DMS53 (cell line): ENCODE measurements at places on chromosomes 3 and 15.

- no peak for DNase-seq
Observed at GRCh38 chr3:192655040-192655439, 72.3 kb downstream of the FGF12 start.

DNA sequence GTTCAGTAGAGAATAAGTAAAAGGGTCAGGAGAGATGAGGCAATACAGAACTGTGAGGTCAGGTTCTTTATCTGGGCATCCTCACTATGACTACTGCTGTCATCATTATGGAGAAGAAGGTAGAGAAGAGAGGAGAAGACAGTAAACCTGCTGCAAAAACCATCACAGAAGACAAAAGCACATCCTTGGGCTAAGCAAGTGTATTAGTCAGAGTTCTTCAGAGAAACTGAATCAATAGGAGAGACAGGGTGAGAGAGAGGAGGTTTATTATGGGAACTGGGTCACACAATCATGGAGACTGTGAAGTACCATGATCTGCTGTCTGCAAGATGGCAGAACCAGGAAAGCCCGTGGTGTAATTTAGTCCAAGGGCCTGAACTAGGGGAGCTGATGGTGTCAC lies 9.5 kb upstream of the ABHD17C start:
- DNase-seq: no peak

DNA sequence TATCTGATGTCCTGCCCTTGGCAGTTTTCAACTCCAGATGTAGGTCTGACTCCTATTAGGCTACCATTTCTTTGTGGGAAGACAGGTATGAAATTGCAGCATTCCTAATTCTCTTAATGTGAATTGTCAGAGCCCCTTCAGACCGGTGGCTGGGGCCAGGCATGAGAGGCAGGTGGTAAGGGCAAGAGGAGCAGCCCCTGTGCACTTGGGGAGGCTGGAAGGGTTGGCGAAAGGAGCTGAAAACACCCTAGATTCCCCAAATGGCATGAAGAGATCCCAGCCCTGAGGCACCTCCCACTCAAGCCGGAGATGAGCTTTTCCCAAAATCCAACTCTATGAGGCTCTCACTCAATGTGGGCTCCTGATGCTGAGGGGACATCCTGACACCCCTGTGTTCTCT lies 453.2 kb downstream of the NR2F2 start:
- DNase-seq: no peak

DNA sequence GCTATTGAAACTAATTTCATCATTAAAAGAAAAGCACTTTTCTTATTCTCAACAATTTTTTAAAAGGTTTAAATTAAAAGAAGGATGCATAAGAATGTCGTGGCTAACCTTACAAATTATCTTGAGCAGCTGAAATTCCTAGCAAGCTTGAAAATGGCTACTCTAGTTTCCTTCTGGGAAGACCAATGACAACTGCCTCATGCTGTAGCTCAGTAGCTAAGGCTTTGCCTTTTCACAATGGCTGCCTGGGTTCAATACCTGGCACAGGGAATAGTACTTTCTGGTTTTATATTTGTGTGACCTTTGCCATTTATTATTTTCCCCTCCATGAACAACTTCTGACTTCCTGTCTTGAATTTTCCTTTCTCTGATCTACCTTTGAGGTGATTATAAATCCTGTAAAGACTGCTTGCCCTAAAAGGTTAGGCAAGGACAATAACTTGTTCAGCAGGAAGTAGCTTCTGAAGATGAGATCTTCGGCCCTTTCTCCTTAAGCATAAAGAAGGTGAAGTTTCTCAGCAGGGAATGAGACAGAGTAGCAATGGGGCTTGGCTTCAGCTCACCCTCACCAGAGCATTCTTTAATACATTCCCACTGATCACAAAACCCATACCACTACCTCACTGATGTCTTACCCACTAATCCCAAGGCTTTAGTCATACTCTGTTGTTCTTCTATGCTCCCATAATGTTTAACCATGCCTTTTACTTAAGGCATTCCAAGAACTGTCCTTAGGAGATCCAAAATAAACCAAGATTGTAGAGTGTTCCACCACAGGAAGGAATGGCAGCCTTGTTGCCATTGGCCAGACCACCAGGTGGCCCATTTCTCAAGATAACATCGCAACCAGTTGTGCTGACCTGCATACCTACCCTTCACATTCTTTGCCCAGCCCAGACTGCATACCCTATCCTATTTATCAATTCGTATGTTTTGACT lies 276.8 kb downstream of the ULK4 start:
- DNase-seq: no peak

DNA sequence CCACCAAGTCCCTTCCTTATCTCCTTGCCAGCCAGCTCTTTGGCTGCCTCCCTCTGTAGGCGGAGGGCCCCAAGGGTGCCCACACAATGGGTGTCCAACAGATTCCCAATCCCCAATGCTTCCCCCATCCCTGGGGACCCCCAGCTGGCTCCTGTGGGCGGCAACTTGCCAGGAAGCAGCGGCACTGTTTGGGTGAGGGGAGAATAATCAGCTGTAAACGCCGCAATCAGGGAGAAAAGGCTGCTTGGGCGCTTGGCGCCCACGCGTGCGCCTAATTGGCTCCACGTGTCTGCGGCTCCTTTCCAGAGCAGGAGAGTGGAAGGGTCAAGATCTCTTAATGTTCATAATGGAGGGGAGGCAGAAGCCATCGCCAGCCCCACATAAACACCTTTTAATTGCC lies 67.9 kb upstream of the TMEM115 start:
- DNase-seq: no peak

DNA sequence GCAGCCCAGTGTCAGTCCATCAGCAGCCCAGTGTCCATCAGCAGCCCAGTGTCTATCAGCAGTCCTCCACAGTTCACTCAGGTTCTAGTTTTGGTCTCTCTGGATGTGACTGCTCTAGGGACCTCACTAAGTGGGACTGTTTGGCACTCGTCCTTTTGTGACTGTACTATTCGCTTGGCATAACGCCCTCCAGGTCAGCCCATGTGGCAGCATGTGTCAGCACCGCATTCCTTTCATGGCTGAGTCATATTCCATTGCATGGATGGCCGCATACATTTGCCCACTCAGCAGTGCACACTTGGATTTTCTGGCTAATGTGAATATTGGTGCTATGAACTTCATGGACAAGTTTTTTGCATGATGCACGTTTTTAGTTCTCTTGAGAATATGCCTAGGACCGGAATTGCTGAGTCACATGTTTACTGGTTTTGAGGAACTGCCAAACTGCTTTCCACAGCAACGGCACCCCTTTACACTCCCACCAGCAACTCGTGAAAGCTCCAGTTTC lies 16.4 kb downstream of the CHST13 start:
- DNase-seq: peak; percentile 55

DNA sequence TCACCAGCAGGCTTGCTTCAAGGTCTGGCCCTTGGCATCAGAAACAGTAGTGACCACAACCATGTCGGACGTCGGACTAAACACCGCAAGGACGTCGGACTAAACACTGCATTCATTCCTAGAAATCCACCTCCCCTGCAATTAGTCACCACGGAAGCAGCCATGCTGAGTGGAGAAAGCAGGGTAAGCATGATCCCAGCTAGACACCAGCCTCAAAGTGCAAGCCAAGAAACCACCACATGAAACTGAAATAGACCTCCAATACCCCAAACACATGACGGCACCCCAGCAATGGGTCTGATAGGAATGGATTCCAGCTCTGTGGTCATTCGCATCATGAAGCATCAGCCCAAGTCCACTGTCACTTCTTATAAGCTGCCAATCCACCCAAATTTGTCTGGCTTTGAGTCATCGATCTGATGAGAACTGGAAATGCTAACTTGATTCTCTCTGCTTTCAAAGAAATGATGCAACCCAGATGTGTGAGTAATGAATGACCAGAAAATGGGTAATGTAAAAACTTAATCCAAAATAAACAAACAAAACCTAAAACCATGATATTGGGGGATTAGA lies 348.3 kb upstream of the TMCO5A start:
- no peak for DNase-seq

DNA sequence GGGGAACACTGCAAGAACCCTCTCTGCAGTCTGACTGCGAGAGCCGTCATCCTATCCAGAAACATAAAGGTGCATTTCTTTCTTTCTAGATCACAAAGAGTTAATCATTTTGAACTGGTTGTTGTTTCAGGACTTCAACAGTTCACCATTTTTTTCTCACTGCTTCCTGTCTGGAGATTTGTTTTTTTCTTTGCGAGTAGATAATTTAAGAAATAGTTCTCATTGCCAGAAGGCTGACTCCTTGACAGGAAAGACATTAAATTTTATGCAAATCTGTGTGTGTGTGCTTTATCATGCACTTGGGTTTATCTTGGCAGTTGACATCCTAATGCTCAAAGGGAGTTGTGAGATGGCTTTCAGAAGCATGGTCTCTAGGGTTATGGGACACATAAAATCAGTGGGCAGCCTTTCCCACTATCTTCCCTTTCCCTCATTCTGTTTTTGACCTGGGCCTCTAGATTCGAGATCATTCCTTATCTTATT lies 123.5 kb upstream of the TBL1XR1 start:
- no peak for DNase-seq

DNA sequence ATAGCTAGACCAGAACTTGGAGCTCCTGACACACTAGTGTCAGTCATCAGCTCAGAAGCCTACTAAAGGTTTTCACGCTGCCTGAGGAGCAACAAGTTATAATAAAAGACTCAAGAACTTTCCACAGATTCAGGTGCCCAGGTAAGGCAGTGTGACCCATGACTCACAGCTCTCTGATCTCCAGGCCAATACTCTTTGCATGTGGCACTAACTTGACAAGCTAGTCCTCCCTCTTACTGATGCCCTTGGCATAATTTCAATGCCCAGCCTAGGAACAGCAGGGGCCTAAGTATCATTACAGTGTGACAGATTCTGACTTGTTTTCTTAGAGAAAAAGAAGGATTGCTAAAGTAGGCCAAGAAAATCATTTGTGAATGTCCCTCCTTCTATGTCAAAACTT lies 38.4 kb downstream of the MEIS2 start:
- DNase-seq: peak; percentile 24

DNA sequence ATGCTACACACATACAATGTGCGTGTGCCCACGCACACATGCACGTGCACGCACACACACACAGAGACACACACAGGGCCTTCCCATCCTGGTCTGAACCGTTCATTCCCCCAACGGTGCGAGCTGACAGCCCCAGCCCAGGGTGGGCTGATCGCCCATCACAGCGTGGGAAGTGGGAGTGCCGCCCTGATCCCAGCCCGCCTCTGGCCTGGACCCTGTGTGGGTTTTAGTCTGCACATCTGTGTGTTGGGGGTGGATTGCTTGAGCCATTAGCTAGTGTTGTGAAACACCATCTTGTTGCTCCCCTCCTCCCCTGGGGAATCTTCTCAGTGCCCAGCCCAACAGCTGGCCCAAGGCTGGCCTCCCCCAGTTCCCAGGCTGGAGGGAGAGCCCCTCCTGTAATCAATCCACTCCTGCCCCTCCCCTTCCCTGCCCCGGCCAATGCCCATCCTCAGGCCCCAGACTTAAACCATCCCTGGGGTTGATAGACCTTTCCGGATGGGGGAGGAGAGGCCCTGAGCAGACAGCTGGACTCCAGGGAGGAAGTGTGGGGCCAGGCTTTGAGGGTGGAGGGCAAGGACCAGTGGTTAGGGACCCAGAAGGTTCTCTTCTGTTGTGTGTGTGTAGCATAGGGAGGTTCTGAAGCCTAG lies 8.3 kb downstream of the SEMA3G start:
- DNase-seq: no peak

DNA sequence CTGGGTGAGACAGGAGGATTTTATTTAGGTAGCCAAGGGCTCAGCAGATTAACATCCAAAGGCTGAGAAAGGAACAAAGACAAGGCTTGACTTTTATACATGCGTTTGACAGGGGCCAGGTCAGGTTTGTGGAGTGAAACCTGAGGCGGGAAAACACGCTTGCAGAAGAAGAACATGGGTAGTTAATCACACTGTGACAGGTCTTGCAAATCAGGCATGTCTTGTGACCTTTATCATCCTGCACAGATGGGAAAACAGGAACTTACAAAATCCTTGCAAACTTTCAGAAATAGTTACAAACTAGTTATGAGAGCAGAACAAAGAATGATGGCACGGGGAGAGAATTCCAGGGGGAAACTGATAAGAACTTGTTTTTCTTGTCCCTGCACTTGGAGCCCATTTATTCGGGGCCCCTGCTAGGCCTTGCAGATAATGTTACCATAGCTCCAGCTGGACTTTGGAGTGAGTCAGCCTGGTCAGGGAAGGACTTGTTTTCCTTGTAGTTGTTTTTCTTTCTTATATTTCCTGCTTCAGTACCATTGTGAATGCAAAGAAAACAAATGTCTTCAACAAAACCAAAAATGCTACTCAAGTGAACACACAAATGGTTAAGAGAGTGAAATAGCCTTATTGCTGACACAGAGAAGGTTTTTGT lies 965.9 kb upstream of the ROBO1 start:
- DNase-seq: peak; percentile 71

- no peak for DNase-seq
Observed at GRCh38 chr3:133992951-133993620, 36.6 kb downstream of the SLCO2A1 start.

DNA sequence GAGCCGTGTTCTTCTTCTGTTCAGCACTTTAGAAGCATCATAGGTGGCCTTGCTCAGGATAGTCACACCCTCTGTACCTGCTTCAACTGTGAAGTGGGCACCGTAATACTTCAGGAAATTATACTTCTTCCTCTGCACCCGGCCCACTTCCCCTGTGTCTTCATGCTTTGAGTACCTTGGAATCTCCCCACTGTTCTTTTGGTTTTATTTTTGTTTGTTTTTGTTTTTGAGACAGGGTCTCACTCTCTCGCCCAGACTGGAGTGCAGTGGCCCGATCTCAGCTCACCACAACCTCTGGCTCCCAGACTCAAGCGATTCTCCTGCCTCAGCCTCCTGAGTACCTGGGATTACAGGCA lies 1.7 kb downstream of the P2RY14 start:
- no peak for DNase-seq

DNA sequence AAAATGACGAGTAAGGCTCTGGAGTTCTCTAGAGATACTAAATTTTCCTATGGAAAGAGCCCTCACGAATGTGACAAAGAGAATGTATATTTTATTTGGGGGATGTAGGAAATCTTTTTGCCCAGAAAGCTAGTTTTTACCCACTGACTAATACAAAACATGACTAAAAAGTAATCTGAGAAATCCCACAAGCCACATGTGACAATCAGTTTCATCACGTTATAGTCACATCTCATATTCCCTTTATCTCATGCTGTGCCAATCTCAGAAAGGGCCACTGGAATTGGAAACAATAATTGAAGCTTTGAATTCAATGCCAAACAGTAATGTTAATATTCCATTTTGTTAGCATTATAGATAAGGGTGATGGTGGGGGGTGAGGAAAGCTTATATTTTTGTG lies 509.0 kb upstream of the GOLIM4 start:
- DNase-seq: no peak

GRCh38 chr15:83292317-83292716 lies 7.9 kb upstream of the BNC1 start:
- DNase-seq: no peak

GRCh38 chr3:100399341-100400071 lies 1.4 kb downstream of the TOMM70 start:
- no peak for DNase-seq

GRCh38 chr3:72397586-72397985 lies 450.7 kb downstream of the SHQ1 start:
- no peak for DNase-seq

- DNase-seq: no peak
Observed at GRCh38 chr3:27749643-27750042, 27.5 kb upstream of the EOMES start.

DNA sequence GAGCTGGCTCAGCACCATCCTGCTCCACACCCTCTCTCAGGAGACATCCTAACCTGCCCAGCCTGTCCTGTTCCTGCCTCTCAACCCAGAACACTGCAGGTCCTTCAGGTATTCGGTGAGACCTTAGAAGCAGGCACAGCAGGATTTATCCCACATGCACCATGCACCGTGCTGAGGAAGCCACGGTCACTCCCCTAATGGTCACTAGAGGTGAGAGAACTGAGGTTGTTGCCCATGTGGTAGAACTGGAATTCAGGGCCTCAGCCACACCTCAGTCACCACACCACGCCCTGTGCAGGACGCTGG lies 36.9 kb downstream of the APBA2 start:
- no peak for DNase-seq
